T-helper 2 cell (primary cell): ENCODE measurements at places on chromosomes 5 and 9.

GRCh38 chr5:157570531-157571200 lies 4.9 kb downstream of the ADAM19 start:
- DNase-seq = no peak

DNA sequence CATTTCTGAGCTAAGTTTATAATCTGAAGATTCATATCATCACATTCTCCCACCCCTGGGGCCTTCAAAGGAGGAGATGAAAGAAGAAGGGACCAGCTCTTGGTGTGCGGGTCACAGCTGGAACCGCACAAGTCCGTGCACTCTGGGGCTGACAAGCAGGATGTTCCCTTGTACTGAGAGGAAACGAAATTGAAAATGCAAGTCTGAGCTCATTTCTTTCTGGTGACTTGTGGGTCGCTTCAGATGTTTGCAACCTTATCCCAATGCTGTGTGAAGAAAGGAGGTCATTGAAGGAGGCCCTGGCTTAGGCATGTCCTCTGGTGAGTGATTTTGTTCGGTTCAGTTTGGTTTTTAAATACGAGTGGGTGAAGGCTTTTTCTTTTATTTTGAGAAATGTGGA lies 59.6 kb downstream of the C9orf152 start:
- no peak for DNase-seq

- no peak for DNase-seq
Observed at GRCh38 chr9:96317335-96317980, 15.5 kb upstream of the HSD17B3 start.

- no peak for DNase-seq
Observed at GRCh38 chr9:92978345-92978875, 31.1 kb downstream of the FGD3 start.

- DNase-seq = no peak
Observed at GRCh38 chr5:66653325-66653724, 57.1 kb downstream of the MAST4 start.

DNA sequence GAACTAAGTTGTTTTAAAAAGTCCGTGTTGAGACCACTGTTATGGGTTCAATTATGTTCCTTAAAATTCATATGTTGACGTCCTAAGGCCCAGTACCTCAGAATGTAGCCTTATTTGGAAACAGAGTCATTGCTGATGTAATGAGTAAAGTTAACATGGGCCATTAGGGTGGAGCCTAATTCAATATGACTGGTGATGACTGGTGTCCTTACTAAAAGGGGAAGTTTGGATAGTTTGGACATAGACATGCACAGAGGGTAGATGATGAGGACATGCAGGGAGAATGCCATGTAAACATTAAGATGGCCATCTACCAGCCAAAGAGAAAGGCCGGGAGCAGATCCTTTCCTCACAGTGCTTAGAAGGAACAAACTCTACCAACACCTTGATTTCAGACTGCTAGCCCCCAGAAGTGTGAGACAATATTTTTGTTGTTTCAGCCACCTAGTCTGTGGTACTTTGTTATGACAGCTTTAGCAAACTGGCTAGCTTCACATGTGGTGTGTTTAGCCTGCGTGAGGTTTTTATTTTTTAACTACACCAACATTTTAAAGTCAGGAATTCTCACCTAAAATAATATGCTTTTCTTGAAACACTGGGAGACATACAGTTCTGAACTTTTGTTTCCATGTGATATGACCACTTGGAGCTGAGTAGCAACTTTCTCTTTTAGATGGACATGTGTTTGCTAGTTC lies 135.3 kb downstream of the YIPF5 start:
- no peak for DNase-seq

DNA sequence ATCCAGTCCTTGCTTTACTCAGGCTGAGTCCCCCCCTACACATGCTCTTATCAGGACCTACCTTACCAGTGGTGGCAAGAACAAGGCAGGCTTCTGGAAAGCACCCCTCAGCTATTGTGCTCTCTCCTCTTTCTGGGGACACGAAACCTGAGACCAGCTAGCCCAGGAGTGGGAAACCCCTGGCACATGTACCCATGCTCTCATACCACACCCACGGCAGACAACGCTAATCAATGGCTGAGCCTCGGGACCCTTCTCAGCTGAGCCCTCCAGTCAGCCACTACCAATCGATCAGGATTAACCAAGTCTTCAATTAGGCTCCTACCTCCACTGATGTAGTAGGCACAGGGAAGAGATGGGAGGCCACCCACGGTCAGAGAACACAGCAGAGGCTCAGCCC lies 65.1 kb downstream of the VAV2 start:
- no peak for DNase-seq

- DNase-seq = no peak
Observed at GRCh38 chr5:158642879-158643278, 456.8 kb downstream of the EBF1 start.

DNA sequence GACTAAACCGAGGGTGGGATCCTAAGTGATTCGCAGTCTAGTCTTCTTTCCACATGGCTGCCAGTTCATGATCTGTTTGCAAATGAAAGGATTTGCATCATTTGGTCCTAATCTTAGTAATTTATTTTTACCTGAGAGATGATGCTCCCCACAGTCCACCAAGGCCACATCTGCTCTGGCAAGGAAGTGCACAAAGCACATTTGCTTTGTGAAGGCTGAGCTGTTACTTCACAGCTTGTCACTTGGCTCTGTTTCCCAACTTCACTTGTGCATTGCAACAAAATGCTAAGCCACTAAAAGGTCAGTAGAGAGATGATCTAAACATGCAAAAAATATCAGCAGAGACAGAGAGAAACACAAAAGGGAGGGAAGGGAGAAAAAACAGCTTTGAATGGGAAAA lies 128.5 kb upstream of the VLDLR start:
- no peak for DNase-seq

GRCh38 chr9:129677456-129677855 lies 12.0 kb downstream of the PRRX2 start:
- no peak for DNase-seq

GRCh38 chr5:128574041-128574440 lies 36.0 kb upstream of the FBN2 start:
- DNase-seq = no peak

DNA sequence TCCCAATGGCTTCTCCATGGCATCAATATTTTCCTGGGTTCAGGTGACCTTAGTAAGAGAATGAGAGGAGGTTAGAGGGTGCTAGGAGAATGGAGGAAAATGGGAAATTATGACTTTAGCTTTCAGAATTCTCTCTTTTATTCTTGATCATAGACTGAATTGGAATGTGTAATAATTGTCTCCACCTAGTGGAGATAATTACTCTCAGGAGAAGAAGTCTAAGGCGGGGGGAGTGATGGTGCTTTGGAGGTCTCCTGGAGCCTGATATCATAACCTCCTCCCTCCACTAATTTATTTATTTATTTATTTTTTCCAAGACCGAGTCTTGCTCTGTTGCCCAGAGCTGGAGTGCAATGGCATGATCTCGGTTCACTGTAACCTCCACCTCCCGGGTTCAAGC lies 221.3 kb downstream of the GRIA1 start:
- no peak for DNase-seq

- no peak for DNase-seq
Observed at GRCh38 chr9:130668196-130668595, 3.8 kb downstream of the PRDM12 start.

DNA sequence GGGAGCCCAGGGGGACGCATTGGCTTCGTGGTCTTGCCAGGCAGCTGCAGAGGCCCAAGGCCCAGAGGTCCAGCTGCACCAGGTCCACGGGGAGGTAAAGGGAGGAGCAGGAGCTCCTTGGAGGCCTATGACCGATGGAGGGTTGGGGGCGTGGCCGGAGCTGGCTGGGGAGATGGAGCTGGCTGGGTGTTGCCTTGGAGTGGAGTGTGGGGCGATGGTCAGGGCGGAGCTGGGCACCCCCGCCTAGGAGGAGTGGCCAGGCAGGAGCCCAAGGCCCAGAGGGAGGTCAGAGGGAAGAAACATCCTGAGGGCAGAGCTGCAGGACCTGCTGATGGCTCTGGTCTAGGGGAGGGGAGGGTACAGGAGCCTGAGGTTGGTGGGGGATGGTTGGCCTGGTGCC lies 44.6 kb downstream of the KCNT1 start:
- no peak for DNase-seq

DNA sequence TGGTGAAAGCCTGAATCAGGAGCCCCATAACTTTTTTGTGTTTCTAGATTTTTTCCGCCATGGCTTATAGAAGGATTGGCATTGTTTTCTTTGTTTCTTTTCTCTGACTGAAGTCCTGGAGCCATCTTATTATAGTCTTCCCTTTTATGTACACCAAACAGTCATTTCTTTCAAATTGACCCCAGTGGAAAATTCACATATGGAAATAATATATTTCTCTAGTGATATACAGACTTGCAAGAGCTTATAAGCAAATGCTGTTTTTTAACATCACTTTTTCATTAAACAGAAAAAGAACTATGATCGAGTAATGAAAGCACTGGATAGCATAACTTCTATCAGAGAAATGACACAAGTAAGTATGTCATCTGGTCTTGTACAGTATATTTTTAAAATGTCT lies 155.6 kb downstream of the PARP8 start:
- no peak for DNase-seq

DNA sequence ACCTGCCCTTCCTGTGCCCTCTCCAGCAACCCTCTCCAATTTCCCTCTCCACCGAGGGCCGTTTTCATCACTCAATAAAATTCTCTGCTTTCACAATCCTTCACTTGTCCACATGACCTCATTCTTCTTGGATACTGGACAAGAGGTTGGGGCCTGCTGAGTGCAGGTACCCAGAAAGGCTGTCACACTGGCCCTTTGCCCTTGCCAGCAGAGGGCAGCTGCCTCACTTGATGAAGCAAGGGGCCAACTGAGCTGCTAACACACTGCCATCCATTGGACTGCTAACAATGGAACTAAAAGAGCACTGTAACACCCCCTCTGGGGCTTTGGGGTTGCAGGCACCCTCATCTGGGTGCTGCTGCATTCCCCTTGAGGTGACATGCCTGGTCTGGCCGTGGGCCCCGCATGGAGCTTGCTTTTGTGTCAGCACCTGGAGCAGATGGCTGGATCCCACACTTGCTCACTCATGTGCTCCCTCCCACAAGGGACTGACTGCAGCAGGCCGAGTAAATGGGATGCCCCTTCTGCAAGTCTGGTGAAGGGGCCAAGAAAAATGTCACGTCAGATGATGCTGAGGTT lies 308.1 kb upstream of the ADCY2 start:
- no peak for DNase-seq

DNA sequence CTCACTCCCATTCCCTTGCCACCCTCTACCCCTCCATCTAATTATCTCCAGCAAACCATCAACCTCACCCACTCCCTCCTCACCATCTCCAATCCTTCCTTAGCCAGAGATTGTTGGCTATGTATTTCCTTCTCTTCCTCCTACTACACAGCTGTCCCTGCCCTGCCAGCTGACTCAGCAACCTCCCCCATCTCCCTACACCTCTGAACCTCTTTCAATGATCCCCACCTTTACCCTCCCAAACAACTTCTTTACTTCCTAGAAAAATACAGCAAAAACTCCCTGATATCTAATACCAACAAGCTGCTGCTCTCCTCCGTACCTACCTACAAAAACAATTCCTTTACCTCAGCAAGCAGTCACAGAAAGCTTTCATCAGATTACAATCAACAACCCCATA lies 37.3 kb downstream of the SPTLC1 start:
- no peak for DNase-seq
